ENCODE measurements at places on chromosomes 16 and 17.

DNA sequence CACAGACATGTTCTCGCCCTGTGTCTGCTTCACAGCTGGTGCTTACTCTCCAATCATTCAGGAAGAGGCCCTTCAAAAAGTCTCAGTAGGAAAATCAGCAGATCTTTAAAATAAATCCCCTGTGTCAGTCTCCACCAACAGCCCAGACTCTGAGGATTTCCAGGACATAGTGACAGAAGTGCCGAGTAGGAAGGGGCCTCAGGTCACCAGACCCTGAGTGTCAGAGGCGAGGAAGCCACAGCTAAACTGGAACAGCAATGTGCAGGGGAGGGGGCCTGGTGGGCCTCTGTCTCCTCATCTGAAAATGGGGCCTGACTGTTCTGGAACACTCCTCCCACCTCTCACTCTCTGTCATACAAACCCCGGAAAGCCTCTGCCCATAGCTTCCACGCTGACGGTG, 6.3 kb downstream of the CACNG4 start:
- DNase-seq = no peak

- no peak for DNase-seq
These were observed 8.3 kb downstream of the IRX5 start for GRCh38 chr16:54939029-54939346.

- DNase-seq = no peak
These were observed 385.9 kb upstream of the ZFHX3 start for GRCh38 chr16:73433731-73434307.

DNA sequence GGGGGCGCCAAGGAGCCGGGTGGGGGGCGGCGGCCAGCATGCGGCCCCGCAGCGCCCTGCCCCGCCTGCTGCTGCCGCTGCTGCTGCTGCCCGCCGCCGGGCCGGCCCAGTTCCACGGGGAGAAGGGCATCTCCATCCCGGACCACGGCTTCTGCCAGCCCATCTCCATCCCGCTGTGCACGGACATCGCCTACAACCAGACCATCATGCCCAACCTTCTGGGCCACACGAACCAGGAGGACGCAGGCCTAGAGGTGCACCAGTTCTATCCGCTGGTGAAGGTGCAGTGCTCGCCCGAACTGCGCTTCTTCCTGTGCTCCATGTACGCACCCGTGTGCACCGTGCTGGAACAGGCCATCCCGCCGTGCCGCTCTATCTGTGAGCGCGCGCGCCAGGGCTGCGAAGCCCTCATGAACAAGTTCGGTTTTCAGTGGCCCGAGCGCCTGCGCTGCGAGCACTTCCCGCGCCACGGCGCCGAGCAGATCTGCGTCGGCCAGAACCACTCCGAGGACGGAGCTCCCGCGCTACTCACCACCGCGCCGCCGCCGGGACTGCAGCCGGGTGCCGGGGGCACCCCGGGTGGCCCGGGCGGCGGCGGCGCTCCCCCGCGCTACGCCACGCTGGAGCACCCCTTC, 484 bp downstream of the FZD2 start:
- DNase-seq = peak; percentile 10

- DNase-seq = no peak
These were observed 203.0 kb downstream of the CPPED1 start for GRCh38 chr16:12600536-12601256.

DNA sequence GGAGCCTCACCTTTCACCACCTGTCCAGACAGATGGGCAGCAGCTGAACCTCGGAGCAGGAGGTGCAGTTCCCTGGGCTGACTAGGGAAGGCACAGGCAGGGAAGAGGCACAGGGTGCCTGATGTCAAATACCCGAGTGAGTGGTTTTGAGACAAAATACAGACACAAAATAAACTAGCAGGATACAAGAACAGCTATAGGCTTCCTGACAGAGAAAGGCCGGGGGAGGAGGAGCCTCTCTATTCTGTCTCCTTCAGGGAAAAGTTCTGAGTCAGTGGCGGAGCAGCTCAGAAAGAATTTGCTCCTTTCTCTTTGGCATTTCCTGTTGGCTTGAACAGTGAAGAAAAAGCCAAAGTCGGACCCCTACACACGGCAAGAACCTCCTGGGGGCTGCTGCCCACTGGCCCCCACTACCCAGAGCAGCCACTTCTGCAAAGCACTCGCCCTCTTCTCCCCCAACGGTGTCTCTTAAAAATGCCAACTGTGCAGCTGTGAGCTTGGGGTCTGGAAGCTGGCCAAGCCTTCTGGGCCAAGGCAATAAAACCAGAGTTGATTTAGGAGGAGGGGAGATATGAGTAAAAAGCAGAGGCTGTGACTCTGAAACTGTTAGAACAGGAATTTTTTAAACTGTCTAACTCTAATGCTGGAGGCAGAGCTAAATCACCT, 14.4 kb upstream of the FAAP100 start:
- no peak for DNase-seq

DNA sequence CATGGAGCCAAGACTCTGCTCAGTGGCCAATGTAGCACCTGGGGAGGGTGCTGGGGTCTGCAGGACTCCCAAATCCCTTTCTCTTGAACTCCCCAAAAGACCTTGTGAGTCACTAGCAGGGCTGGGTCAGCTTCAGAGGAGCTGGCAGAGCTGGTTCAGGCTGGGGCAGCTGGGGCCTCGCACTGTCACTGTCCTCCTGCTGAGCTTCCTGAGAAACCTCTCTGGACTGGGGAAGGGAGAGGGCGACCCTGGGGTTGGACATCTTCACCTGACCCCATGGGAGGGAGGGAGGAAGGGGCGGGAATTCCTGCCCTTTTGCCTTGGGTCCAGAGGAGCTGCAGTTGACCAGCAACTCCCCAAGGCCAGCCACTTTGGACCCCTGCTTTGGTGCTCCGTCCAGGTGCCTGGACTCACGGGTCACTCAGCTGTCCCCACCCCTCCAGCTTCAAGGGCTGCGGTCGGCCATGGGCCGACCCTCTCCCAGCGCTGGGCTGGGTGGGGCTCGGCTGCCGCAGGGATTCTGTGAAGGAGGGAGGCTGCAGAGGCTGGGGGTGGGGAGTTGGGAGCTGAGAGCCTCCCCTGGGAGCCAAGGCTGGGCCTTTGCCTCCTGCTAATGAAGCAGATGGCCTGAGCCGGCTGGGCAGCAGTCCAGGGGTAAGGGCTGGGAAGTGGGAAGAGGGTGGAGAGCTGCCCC, 9.2 kb downstream of the FMNL1 start:
- no peak for DNase-seq

DNA sequence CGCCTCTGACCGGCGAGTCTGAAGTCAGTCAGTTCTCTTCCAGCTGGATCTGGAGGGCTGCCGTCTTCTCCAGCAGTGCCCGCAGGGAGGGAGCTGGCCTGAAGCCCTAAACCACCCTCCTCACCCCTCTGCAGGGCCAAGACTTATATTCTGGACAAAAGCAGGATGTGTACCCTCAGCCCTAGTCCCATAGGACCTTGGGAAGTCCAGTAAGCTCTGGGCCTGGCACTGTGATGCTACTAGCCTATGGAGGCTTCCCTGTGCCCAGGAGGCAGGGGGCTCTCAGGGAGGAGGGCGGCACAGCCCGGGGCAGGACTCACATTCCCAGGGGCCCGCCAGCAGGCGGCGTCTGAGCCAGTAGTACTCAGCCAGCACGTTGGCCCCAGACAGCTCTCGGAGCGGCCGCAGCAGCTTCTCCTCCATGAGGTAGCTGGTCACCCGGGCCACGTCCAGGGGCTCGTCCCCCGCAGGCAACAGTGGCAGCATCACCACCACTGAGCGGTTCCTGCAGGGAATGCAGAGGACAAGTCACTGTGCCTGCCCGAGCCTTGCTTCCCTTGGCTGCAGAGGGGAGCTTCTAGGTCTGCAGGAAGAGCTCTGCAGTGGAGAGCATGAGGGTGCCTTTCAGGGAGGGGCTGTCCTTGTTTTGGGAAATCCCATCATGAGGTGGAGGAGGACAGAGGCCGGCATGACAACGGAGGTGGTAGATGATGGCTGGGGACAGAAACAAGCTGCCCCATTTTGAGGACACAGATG, 41.7 kb downstream of the RMI2 start:
- no peak for DNase-seq

DNA sequence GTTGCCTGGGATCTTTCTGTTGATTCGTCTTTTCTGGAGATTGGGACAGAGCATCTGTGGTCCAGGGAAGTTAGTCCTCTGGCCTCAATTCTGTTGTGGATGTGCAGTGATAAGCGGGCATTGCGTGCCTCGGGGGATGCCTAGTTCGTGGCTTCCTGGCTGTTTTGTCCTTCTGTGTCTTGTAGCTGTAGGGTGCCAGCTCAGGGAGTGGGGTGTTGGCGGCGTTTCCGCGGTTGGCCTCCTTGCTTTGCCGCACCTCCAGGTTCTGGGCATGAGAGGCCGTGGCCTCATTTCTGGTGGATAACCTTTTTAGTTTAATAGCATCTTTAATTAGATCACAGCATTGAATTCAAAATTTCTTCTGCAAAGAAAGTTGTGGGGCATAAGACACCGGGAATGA, 1.4 kb upstream of the JPT2 start:
- no peak for DNase-seq

GRCh38 chr16:75236736-75237397, 14.6 kb downstream of the BCAR1 start:
- DNase-seq = no peak

DNA sequence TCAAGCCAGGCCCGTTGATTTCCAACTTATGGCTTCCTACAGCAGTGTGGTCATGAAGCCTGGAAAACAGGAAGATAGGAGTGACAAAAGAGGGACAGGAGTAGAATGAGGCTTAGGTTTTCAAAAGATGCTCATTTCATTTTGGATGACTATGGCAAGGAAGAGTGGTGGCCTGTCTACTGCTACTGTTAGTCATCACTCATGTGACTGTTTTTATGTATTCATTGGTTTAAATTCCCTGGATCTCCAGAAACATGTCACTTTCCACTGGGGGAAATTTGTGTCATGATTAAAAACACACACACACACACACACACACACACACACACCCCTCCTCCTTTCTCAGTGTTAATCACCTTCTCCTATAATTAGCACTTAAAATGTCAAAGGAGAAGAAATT, 1.1 kb upstream of the CYLD start:
- no peak for DNase-seq

Measured in activated CD8-positive, alpha-beta memory T cell treated with anti-CD3 and anti-CD28 coated beads for 1 hour (primary cell).